ENCODE measurements at places on chromosomes 11 and 22.

- no peak overlapping the region for H3K4me3 ChIP-seq
- H3K27me3 ChIP-seq = no peaks in the 10 kb centered on the region
- no peak for DNase-seq
Observed at GRCh38 chr11:112292785-112293407, 32.2 kb upstream of the PLET1 start.

DNA sequence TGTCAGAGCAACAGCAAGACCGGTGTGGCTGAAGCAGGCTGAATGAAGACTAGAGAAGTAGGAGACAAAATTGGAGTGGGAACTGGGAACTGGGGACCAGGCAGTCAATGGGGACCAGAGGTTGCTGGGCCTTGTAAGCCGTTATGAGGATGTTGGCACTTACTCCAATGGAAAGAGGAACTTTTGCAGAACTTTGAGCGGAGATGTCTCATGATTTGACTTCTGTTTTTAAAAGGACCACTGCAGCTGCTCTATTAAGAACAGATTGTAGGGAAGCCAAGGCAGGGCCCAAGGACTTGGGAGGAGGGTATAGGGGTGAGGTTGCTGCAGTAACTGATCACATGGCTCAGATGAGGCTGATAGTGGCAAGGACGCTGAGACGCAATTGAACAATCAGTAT, 34.2 kb downstream of the IL18 start:
- no peaks in the 10 kb centered on the region for H3K4me1 ChIP-seq
- H3K27ac ChIP-seq = no peak overlapping the region
- no peak for DNase-seq
- H3K27me3 ChIP-seq = no peaks in the 10 kb centered on the region

DNA sequence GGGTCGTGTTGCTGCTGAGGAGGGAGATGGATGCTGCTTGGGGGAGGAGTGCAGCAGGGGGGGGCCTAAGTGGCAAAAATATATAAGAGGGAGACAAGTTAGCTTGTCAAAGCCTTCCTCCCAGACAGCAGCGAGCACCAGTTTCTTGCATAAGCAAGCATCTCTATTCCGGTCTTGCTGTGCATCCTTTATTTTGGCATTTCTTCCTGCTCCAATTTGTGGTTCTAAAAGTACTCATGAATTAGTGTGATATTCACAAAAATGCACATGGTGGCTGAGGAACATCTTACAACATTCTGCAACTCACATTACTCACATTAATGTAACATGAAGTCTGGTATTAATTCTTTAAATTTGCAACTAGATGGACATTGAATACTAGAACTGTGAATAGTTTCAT, 32.1 kb downstream of the GDPD5 start:
- no peaks in the 10 kb centered on the region for H3K36me3 ChIP-seq
- no peak overlapping the region for H3K4me3 ChIP-seq
- H3K4me1 ChIP-seq = no peaks in the 10 kb centered on the region
- DNase-seq = no peak
- H3K27me3 ChIP-seq = no peaks in the 10 kb centered on the region

- H3K4me3 ChIP-seq = no peak overlapping the region
- H3K27ac ChIP-seq = no peak overlapping the region
- no peaks in the 10 kb centered on the region for H3K4me1 ChIP-seq
- no peaks in the 10 kb centered on the region for H3K27me3 ChIP-seq
Observed at GRCh38 chr11:92707665-92708064, 261.8 kb upstream of the MTNR1B start.

DNA sequence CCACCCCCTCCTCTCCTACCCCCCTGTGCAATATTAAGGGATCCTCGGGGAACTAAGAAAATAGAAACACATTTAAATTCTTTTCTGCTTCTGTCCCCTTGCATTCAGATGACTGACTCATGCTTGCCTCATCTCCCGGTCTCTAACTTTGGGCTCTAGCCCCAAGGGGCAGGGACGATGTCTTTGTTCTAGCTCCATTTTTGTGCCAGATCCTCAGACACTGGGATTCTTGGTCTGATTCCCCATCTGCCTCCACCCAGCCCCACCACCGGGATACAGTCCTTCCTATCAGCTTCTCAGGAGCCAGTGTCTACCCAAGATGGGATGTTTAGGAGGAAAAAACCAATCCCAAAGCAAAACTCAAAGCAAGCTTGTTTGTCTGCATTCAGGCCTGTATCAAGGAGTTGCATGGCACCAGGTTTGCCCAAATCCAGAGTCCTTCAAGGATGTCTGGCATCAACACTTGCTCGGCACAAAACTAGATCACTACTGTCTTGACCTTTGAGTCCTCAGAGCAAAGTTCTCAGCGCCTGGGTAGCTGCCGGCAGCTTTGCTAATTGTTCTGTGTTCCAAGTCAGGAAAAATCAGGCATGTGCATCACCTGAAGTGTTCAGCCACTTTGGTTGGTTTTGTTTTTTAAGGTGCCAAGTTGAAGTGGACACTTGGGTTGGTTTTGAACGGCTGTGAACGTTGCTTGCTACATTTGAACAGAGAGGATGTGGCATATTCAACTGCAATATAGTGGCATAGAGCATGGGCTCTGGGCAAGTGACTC, 212.8 kb downstream of the DSCAML1 start:
- no peak overlapping the region for H3K27ac ChIP-seq
- H3K36me3 ChIP-seq = no peaks in the 10 kb centered on the region
- no peak for DNase-seq
- H3K4me1 ChIP-seq = no peaks in the 10 kb centered on the region
